Activated naive CD8-positive, alpha-beta T cell treated with anti-CD3 and anti-CD28 coated beads, Interleukin-2, amount 50 U/mL, for 24 hours (primary cell): ENCODE measurements at places on chromosomes 2 and 18.

GRCh38 chr18:55875371-55875901 is 287.4 kb upstream of the TCF4 start:
- no peak for DNase-seq

DNA sequence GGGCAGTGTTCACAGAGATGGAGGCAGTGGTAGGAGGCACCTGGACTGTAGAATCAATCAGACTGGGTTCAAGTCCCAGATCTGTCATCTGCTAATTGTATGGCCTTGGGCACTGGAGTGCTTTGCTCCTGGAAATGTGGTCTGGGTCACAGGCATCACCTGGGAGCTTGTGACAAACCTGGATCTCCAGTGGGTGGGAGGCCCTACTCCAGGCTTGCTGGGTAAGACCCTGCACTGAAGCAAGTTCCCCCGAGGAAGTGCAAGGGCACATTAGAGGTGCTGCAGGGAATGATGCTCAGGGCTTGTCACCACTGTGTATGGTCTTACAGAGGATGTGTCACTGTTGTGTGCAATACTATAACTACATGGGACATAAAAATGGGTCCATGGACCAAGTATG is 220.5 kb upstream of the ID2 start:
- no peak for DNase-seq

DNA sequence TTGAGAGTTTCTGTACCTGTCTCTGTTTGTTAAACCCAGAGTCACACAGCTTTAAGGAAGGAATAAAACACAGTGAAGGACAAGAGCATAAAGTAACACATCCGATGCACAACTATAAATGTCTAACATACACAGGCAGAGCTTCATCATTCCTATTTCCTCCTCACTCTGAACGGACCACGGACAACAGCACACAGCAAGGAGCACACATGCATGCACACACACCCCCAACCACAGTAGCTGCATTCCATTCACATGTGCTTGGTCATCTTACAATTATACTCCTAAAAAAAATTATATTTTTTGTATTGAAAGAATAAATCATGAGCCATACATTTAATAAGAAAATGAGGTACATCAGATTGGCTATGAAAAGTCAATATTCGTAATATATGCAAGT is 58.3 kb downstream of the ID2 start:
- no peak for DNase-seq

- no peak for DNase-seq
Measured at GRCh38 chr2:188193230-188193629, 98.4 kb upstream of the GULP1 start.

DNA sequence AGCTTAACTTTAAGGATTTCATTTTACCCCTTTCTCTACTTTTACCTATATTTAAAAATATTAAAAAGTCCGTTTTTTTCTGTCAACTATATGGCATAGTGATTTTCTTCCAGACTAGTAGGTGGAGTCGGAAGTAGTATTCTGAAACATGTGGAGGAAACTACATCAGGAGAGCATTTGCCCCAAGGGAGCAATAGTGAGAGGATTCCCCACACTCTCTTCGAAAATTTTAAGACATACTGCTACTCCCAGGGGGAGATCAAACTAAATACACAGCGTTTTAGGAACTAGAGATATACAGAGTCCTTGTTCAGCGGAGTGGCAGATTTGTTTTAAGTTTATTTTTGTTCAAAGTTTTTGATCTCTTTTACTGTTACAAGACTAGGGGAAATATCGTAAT is 40.6 kb downstream of the METAP1D start:
- no peak for DNase-seq

GRCh38 chr2:6992794-6993228 is 75.6 kb downstream of the RNF144A start:
- DNase-seq, result no peak

DNA sequence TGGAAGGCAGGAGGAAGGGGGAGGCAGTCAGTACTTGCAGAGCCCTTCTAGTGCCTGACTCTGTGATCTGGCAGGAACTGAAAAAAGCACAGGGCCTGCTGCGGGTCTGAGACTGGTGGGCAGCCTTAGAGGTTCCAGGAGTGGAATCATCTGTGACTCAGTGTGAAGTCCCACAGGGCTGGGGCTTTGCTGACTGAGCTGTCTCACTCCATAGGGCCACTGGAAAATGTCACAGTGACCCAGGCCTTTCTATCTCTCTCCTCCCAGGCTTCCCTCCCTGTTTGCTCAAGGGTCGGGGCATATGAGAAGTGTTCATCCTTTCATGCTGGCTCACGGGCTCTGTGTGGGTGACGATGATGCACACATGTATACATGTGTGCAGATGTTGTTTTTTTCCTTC is 47.1 kb upstream of the ZFP36L2 start:
- DNase-seq, result peak; percentile 18

GRCh38 chr18:75214766-75215510 is 4.3 kb downstream of the TSHZ1 start:
- DNase-seq, result no peak

DNA sequence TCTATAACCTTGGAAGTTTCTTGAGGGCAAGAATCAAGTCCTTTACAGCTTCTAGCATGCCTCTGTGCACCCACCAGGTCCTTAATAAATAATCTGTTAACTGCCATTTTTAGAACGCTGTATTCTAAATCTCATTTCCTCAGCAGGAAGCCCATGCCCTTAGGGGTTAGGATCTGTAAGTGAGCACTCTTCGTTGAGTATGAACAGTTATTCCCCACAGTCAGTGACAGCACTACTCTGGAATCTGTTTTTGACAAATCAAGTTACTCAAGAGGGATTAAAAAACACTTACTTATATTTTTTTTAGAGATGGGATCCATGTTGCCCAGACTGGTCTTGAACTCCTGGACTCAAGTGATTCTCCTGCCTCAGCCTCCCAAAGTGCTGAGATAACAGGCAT is 14.6 kb downstream of the PAIP2B start:
- no peak for DNase-seq

DNA sequence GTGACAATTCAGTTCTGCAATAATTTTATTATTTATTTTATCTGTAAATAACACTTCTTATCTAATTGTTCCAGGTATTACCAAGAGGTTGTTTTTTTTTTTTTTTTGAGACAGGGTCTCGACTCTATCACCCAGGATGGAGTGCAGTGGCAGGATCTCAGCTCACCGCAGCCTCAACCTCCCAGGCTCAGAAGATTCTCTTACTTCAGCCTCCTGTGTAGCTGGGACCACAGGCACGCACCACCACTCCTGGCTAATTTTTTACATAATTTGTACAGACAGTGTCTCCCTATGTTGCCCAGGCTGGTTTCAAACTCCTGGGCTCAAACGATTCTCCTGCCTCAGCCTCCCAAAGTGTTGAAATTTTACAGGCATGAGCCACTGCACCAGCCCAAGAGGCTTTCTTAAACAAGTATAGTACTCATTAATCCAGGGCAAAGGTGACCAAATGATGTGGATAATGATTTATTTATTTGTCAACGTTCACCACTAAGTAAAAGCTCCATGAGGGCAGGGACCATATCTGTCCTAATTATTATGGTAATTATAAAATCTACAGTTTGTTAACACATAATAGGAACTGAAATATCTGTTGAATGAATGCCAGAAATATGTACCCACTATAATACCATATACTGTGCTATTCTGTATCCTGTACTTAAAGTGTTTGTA is 12.0 kb downstream of the STK17B start:
- DNase-seq, result no peak

GRCh38 chr2:21280793-21281192 is 157.0 kb downstream of the TDRD15 start:
- DNase-seq, result no peak
